ENCODE measurements at places on chromosomes 5 and 9.

DNA sequence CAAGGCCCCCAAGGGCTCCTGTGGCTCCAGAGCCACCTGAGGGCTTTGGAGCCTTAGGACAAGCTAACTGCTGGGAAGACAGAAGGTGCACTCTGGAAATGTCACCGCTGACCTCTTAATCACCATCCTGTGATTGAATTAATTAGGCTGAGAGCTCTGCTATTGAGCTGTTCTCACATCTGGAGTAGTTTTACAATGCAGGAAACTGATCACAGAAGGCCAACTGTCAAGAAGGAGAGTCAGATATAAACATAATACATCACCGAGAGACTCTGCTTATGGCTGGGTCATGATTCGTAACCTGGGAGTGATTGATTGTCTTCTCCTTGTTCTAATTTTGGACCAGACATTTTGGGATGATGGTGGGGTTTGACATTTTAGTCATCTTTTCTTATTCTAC lies 226.1 kb downstream of the SLIT3 start:
- no peak for DNase-seq

- DNase-seq: no peak
These were observed 891 bp downstream of the IRX4 start for GRCh38 chr5:1881731-1882336.

DNA sequence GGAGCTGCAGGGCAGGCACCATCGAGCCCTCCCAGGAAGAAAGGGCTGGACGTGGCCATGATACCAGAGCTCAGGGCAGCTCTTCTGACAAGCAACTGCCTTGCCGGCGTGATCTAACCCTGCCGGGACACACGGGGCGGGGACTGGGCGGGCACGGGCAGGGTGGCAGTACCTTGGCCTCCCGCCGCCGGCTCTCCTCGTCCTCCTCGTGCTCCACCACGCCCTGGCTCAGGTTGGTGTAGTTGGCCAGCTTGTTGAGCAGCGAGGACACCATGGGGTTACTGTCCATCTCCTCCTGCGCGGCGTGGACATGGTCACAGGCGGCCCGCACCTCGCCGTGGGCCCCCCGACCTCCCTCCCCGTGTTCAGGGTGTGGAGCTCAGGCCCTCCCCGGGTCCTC lies 18.5 kb downstream of the SLC12A7 start:
- no peak for DNase-seq

DNA sequence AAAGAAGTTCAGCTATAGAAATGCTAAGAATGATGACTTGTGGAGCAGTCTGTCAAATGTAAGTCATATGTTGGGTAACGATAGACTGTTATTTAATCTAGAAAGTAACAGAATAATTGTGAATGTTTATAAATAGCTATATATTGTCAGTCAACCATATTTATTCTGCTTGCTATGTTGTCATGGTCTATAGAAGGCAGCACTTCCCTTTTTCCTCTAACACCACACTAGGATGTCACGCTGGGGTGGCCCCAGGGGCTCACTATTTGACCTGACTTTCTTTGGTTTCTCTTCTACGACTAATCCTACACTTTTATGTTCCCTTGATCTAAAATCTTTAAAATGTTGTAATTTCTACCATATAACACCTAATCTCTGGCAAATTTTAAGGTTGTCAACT lies 20.5 kb downstream of the ERAP2 start:
- DNase-seq: peak; percentile 34

GRCh38 chr5:67221487-67222242 lies 25.1 kb upstream of the CD180 start:
- DNase-seq: peak; percentile 41

- DNase-seq: no peak
These were observed 73.8 kb downstream of the NRG2 start for GRCh38 chr5:139969318-139969717.

DNA sequence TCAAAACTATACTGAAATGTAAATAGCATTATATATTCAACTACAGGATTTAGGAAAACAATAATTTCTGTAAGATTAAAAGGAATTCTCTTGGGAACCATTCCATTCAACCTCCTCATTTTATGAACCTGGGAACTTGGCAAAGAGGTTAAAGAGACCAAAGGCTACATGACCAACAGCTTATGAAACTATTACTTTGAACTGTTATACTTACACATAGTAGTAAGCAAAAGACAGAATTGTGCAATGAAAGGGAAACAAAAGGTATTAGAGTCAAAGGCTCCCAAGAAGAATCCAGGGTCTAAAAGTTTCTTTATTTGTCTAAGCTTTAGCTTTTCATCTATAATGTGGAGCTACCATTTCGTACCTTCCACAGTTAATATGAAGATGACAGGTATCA lies 7.2 kb downstream of the C9orf72 start:
- DNase-seq: no peak

- no peak for DNase-seq
These were observed 18.7 kb downstream of the RASGRF2 start for GRCh38 chr5:80978772-80979317.

DNA sequence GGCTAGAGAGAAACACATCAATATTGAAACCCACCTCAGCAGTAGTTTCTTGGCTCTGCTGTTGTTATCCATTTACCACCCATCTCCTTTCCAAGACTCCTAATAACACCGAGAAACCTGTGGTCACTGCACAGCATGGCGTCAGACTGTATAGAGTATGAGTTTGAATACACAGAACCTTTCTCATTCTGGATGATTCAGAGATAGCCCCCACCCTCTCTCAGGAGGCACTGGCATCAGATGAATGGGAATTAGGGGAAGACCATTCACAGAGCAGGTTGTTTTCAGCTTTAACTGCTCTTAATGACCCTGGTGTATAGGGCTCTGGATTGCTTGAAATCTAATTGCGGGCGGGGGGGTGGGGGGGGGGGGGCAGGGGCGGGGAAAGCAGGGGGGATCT lies 86.7 kb downstream of the GPR21 start:
- no peak for DNase-seq

- DNase-seq: no peak
These were observed 121.4 kb downstream of the DPYSL3 start for GRCh38 chr5:147388184-147389108.

GRCh38 chr9:76810377-76810957 lies 46.2 kb downstream of the PCA3 start:
- DNase-seq: peak; percentile 18

DNA sequence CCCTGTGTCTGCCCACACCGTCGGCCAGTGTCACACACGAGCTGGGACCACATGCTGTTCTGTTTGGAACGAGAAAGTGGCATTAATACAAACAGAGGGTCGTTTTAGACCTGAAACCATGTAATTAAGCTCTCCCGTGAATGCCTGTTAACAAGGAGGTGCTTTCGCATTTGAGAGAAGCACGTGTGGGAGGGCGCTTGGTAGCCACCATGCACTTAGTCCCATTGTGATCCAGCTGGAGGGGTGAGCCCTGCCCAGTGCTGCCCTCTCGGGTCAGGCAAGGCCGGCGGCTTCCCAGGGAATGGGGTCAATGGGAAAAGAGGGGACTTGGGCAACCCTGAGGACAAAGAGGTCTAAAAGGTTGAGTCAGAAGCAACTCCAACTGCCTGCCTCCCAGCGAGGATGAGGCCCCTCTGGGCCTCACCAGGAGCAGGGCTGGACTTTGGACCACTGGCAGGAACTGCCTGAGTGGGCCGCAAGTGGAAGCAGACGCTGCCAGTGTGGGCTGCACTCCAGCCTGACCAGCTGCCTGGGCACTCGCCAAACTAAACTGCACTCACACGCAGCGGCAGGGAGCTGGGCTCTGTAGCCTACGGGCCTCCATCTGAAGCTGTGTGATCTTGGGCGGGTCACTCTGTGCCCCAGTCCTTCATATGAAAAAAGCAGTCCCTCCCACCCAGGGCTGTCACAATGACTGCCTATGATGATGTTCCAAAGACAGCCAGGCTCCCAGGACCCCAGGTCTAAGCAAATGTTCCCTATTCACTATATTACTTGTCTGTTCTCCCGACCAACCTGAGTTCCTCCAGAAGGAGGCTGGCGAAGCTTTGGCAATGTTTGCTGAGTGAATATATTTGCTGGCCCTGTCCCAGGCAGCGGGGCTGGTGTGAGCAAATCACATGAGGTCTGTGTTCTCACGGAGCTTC lies 195.7 kb downstream of the CDK5RAP2 start:
- no peak for DNase-seq

DNA sequence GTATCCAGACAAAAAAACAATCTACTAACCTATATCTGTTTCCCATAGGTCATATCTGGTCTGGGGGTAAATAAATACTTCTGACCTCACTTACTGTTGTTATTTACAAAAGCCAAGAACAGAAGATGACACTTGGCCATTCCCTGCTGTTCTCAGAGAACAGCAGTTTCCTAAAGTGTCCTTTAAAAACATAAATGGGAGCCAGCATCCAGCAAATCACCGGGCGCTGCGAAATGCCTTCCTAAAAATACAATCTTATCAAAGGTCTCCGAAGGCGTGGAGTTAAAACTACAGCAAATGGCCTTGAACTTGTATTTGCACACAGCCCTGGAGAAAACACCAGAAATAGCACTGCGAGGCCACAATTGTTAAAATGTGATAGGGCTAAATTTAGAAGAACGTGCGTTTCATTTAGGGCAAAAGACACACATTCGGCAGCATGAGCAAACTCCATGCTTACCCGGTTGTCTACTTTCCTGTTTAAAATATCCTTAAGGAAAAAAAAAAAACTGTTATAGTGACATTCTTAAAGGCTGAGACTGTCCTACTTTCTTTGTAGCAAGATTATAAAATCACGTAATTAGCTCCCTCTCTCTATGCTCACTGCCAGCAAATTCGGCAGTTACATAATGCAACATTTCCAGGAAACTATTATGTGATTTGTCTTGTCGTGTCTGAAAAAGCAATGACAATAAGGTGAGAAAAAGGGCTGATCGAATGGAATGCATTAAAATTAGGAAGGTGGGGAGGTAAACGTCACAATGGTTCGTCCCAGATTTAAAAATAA lies 1.5 kb downstream of the NFIL3 start:
- DNase-seq: no peak

GRCh38 chr9:88992556-88992955 lies 1.3 kb downstream of the S1PR3 start:
- DNase-seq: no peak

GRCh38 chr5:122170620-122171019 lies 41.3 kb downstream of the ZNF474 start:
- no peak for DNase-seq

GRCh38 chr5:21856987-21857386 lies 996.2 kb downstream of the CDH12 start:
- DNase-seq: no peak

DNA sequence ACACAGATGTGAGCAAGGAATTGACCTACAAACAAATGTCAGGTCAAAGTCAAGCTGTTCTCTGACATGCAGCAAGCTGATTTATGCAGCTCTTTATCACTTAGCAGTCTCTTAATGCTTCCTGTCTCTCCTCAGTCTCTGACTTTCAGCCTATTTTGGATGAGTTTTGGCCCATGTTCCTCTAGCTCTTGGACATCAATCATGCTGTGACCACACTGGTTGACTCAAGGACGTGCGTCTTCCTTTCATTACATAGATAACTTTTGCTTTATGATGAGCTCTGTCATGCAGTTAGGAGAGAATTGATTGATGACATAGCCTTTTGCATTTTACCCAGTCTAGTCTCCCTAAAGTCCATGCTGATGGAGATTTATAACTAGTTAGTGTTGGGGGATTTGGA lies 9.4 kb upstream of the REEP5 start:
- no peak for DNase-seq

DNA sequence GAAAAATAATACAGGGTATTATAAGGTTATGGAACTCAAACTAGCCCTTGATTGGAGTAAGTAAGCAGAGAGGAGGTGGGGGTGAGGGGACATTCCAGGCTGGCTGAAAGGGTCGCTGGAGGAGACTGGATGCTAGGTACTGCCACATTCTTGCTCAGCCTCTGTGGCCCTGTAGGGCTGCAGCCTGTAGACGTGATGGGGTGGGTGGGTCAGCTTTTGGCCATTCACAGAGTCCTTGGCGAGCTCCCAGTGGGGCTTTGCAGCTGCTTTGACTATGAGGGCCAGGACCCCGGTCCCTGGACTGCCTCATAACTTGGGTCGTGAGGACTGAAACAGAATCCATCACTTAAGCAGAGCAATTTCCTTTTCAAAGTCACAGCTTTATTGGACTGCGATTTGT lies 4.2 kb upstream of the GDNF start:
- no peak for DNase-seq

- peak; percentile 67 for DNase-seq
These were observed 19.2 kb upstream of the CD180 start for GRCh38 chr5:67215519-67216471.

GRCh38 chr5:145938776-145939539 lies 2.6 kb downstream of the SH3RF2 start:
- no peak for DNase-seq

- DNase-seq: no peak
These were observed 114.5 kb upstream of the CDH6 start for GRCh38 chr5:31078956-31079355.

DNA sequence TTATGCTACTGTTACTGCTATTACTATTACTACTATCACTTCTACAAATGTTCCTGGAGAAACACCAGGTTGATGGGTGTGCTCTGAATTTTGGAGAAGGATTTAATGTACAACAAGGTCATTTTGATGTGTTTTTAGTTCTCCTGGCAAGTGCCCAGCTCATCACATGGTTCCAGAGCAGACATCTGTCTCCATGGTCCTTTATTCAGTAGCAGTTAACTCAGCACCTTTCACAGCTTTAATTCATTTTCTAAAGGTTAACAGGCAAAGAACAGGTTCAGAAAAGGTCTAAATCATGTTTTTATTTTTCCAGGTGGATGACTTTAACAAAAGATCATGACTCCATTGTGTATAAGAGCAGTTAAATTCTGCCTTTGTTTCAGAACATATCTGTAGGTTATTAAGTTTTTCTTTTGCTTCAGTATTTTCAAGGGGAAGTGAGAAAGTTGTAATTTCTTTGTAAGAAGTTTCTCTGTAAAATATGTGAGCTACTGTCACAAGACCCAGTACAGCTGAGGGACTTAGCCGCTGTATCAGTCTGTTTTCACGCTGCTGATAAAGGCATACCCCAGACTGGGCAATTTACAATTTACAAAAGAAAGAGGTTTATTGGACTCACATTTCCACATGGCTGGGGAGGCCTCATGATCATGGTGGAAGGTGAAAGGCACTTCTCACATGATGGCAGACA lies 41.9 kb downstream of the MTRR start:
- DNase-seq: no peak

- DNase-seq: no peak
These were observed 15.5 kb upstream of the FSD1L start for GRCh38 chr9:105432247-105432842.

GRCh38 chr5:128002425-128002824 lies 81.1 kb upstream of the SLC12A2 start:
- no peak for DNase-seq

DNA sequence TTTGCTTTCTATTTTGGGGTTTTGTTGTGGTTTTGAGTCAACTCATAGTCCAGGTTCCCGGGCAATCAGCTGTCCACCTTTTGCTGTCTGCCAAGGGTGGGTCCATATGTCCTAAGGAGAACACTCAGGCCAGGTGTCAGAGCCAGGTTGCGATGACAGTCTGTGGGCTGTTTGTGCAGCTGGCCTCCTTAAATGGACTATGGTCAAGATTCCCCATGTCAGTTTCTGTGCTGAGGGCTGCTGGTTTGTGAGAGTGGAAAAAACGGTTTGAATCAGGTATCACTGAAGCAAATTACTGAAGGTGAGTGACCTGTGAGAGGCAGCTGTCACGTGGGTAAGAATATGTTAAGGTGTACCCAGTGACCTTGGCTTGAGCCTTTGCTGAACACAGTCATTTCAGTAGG lies 33.0 kb downstream of the SNX30 start:
- DNase-seq: no peak

- no peak for DNase-seq
These were observed 34.1 kb downstream of the CXXC5 start for GRCh38 chr5:139682016-139682975.

All from activated naive CD8-positive, alpha-beta T cell treated with anti-CD3 and anti-CD28 coated beads, Interleukin-2, amount 50 U/mL, for 24 hours (primary cell).